NCI-H1417 treated with DMSO at 0.1 percent for 48 hours (cell line): ENCODE measurements at places on chromosomes 7 and 10.

DNA sequence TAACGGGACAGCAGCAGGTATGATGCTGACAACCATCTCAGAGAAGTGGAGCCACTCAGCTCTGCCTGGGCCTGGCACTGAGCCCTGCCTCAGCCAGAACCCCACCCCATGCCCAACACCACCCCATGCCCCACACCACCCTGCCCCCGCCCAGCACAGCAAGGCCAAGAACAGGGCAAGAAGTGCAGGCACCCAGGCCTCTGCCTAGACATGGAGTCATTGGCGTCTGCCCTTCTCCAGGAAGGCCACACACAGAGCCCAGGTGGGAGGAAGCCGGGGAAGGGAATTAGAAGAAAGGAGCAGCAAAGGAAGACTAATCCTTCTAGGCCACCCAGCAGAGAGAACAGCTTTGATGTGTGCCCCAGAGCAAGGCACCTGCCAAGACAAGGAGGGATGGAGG, 18.9 kb downstream of the CAMK2G start:
- no peak for DNase-seq

GRCh38 chr7:105376908-105377533, 11.7 kb downstream of the SRPK2 start:
- no peak for DNase-seq

GRCh38 chr7:28112467-28112866, 68.1 kb downstream of the JAZF1 start:
- DNase-seq = no peak

DNA sequence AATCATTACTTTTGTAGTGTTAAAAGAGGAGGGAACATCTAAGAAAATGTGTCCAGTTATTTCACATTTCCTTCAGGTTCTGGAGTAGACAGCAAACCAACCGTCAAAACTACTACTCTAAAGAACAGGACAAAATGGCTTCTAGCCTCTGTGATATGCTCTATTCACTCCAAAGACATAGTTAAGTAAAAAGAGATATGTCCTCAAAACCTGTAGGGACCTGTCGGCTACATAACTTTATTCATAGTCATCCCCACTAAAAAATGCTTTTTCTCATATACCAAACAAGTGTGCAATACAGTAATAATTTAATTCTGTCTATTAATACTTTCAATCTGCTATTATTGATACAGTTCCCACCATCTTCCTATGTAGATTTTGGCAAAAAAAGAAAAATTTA, 642.8 kb upstream of the LRRTM3 start:
- DNase-seq = no peak

GRCh38 chr7:707296-708000, 19.1 kb upstream of the DNAAF5 start:
- DNase-seq = no peak

DNA sequence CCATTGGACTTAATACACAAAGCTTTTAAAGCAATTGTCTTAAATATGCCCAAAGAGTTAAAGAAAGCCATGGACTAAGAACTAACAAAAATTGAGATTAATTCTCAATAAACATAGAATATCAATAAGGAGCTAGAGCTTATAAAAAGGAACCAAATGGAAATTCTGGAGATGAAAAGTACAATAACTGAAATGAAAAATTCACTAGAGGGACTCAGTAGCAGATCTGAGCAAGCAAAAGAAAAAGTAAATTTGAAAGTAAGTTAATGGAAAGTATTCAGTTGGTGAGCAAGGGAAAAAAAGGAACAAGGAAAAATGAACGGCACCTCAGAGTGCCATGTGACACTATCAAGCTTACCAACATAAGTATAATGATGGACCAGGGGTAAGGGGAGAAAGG, 209.8 kb downstream of the FZD1 start:
- no peak for DNase-seq
